ENCODE measurements at places on chromosomes 1 and 21.

GRCh38 chr1:119440721-119441307, 25.9 kb downstream of the HSD3B2 start:
- no peak for DNase-seq

GRCh38 chr1:147804942-147805723, 44.7 kb upstream of the GJA5 start:
- no peak for DNase-seq

DNA sequence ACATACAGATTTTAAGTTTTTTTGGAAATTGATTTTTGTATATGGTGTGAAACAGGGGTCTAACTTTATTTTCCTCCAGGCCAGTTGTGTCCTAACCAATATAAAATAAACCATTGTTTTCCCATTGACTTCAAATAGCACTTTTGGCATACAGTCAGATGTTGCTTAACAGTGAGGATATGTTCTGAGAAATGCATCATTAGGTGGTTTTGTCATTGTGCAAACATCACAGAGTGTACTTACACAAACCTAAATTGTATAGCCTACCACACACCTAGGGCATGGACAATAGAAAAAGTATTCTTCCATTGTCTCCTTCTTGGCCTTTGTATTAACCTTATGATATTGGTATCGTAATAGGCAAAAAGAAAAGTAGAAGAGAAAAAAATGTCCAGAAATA, 37.4 kb upstream of the DISP1 start:
- DNase-seq: no peak

DNA sequence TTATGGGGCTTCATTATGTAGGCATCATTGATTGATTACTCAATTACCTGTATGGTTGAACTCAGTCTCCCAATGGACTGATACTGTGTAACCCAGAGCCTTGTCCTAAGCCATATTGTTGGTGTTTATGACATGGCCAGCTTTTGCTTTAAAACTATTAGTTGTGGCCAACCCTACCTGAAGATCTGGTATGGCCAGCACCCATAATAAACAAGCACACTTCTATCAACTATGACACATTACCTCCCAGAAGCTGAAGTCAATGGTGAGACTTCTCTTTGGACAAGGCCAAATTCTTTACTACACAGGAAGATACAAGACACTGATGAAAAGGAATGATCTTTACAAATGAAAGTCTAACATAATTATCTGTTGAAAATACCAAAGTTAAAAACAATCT, 28.8 kb downstream of the MAN1A2 start:
- DNase-seq: no peak

GRCh38 chr1:116770625-116771024, 16.4 kb downstream of the CD2 start:
- DNase-seq: no peak

DNA sequence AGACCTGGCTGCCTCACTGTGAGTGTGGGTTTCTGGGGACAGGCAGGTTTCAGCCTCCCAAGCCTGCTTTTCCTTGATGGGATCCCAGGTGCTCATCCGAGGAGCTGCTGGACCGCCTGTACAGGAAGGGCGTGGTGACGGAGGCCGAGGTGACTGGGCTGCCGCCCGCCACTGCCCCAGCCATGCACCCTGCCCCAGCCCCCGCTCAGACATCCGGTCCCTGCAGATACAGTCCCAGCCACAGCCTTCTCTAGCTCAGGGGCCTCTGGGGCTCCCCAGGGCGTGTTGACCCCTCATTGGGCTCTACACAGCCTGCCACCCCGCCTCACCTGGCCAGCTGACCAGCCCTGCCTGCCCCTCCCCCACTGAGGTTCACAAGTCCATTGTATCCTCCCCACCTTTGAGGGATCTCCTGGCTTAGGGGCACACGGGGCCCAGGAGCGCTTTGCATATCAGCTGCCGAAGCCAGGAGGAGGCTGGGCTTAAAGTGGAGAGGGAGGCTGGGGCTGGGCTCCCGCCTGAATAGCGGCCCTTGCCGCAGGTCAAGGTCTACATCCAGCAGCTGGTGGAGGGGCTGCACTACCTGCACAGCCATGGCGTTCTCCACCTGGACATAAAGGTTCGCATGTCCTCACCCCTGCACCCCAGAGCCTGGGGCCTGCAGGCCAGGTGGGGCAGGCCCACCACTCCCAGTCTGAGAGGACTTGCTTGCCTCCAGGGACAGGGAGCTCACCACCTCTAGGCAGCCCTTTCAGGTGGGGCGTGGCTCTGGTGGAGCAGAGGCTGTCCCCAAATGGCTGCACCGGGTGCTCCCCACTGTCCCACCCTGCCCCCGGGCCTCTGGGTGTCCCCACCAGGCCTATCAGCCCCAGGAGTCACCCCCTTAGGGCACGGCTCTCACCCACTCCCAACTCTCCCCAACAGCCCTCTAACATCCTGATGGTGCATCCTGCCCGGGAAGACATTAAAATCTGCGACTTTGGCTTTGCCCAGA, 38.5 kb downstream of the TRIM11 start:
- DNase-seq: peak; percentile 28

- no peak for DNase-seq
Measured at GRCh38 chr1:202804126-202804525, 4.1 kb downstream of the KDM5B start.

DNA sequence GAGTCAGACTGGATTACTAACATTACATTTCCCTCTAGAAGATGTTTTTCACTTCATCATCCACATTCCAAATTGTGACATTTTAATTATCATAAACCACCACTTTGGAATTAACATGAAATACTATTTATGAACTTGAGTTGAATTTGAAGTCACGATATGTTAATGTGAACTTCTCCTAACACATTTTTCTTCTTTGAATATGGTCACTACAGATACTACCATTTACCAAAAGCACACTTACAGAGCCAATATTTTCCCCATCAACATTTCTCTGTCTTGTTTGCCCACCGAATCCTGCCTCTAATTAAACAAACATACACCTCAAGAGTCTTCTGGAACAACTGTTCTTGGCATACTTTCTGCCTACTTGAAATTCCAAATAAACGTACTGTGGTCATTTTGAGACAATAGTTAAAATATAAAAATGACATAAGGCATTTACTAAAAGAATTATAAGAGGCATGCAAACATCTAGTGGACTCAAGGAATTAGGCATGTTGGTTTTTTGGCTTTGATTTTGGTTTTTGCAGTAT, 177.4 kb downstream of the AKT3 start:
- no peak for DNase-seq

DNA sequence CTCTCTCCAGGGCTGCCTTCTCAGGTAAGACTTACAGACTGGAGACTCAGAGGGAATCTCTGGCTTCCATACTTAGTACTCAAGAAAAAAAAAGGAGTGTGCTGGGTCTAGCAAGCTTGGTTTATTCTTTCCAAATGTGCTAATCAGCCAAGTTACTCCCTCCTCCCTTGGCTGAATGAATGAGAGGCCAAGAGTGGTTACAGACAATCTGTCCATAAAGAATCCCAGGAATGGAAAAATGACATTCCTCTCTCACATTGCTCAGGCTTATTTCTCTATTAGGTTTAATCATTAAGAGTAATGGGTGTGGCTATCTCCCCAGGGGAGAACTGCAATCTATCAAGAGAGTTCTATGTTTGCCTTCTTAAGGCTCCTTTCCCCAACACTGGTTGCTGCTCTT, 547.3 kb upstream of the PLXNA2 start:
- DNase-seq: no peak

DNA sequence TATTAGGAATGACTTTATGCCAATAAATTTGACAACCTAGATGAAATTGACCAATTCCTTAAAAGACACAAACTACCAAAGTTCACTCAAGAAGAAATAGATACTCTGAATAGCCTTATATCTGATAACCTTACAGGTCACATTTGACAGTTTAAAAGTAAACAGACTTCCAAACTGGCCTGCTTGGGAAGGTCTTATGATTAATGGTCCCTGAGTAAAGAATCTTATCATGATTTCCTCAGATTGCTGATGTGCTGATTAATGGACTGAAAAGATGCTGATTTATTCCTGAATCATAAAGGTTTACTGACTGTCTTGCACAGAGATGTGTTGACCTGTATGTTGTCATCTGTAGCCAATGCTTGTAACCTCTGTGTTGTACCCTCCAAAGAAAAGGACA, 9.7 kb upstream of the FTCD start:
- no peak for DNase-seq

DNA sequence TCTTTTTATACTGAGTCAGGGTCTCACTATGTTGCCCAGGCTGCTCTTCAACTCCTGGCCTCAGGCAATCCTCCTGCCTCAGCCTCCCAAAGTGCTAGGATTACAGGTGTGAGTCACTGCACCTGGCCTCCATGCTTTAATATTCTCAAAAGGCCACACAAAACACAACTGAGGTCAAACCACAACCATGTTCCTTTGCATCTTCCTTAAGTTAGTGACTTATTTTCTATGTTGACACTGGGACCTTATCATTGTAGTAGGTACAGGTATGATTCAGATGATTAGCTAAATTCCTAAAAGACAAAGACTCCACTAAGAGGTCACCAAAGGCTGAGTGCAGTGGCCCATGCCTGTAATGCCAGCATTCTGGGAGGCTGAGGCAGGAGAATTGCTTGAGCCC, 131.9 kb upstream of the ATP1B1 start:
- DNase-seq: no peak

GRCh38 chr1:156815307-156815826, 1.3 kb downstream of the SH2D2A start:
- DNase-seq: no peak

- DNase-seq: no peak
Measured at GRCh38 chr1:2443277-2444137, 31.1 kb upstream of the PEX10 start.

DNA sequence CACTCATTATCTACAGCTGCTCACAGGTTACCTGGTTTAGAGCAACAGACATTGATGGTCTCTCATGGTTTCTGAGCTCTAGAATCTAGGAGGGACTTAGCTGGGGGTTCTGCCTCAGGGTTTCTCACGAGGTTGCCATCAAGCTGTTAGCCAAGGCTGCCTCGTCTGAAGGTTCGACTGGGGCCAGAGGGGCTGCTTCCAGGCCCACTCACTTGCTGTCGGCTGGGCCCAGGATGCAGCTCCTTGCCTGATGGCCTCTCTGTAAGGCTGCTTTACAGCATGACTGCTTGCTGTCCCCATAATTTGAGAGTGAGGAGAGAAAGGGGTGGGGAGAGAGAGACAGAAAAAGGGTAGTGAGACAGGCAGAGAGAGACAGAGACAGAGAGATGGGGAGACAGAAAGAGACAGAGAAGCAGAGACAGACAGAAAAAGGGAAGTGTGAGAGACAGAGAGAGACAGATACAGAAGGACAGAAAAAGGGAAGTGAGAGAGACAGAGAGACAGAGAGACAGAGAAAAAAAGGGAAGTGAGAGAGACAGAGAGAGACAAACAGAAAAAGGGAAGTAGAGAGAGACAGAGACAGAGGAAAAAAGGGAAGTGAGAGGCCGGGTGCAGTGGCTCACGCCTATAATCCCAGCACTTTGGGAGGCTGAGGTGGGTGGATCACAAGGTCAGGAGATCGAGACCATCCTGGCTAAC, 106.8 kb upstream of the C1orf174 start:
- peak; percentile 32 for DNase-seq

DNA sequence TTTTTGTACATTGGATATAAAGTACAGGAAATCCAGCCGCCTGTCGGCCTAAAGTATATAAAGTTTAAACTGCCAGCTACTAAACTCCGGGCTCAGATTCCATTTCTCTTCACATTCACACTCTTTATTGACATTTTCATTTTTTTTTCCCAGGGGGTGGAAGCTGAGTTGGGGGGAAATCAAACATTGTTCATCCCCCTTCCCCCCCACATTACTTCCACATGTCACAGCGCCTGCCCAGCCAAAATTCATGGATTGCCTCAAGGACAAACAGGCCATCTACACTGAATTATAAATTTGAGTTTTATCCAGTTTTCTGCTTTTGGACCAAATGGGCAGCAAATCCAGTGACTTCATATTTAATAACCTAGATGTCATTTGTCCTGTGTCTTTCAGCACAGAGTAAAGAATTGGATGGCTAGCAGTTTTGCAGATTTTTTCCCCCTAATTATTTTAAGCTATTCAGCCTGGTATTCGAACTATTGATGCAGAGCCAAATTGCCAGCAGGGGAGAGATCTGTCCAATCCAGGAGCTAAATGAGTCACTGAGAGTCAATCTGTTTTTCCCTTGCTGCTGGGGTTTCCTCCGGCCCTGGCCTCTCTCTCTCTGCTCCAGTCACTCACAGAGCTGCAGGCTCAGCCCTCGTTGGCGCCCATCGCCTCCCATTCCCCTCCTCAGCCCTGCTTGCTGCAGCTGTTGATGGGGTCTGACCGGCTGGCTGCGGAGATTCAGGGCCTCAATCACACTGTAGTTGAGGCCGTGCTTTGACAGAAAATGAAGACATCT, 98.0 kb downstream of the LMO4 start:
- no peak for DNase-seq

DNA sequence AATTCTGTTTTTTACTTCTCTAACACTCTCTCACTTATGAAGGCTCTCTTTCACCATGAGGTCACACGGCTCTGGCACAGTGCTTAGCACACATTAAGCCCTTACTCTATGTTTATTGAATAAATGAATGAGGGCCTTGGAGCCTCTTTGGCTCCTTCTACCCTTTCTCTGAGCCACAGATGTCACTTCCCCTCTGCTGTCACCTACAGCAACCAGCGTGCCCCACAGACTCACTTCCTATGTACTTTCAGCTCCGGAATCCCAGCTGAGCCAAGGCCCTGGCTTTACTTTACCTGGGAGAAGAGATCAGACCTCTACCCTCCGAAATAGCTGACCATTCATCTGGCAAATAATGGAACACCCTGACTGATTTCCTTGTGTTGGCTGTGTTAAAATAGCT, 53.7 kb upstream of the HMCN1 start:
- DNase-seq: no peak

DNA sequence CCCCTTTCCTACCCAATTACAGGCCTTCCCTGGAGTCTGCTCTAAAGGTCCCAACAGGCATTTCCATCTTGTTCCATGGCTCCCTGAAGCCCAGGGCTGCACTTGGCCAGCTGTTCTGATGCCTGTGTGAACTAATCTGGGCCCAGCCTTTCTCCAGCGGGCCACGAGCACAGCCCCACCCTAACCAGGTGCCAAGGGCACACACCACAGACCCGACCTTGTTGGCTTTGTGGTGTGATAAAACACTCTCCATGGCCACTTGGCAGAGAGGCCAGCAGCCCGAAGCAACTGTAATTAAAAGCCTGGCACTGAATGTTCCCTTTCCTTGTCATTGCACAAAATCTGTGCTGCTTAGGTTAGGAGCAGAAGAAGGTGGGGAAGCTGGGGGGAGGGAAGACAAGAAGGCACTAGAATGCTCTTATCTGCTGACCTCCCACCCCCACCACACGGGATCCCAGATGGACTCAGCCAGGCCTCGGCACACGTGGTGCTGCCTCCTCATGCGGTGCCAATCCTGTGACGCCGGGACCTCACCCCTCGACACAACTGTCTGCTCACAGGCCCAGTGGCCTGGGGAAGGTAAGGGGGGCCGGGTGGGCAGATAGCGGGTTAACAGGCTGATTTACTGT, 9.9 kb downstream of the HCRTR1 start:
- DNase-seq: no peak

DNA sequence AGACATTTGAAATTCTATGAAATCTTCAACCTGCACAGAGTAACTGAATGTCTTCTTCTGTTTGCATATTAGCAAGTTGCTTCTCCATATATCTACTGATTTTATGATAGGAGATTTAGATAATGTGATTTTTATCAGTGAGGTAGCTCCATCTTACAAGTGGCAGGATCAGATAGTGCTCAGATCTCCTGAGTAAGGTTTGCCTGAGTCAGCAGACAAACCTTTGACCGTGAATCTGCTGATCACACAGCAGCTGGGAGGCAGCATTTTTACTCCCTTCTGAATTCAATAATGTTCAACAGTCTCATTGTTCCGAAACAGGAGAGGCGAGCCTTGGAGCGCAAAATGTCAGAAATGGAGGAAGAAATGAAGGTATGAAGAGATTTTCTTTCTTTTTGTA, 141.4 kb downstream of the SYT2 start:
- no peak for DNase-seq

GRCh38 chr1:108685529-108685928, 6.6 kb upstream of the PRPF38B start:
- no peak for DNase-seq
